Fibroblast of skin of abdomen (primary cell): ENCODE measurements at places on chromosomes 16 and 17.
A peak's percentile ranks its signal among the peaks of the same experiment; 100 is the strongest.

DNA sequence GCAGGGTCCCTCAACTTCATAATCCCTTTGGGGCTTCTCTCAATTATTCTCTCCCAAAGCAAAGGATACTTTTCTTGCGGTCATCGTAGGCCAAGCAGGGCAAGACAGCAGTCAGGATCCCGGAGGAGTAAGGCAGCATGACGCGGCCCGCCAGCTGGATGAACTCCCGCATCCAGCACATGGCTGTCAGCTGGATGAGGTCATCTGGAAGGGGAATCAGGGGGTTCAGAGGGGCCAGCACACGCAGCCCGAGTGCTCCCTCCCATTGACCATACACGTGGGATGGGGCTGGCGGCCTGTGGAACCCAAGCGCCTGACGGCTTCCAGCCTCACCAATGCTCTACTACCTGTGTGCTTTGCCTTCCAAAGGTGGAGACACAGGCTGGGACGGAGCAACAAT is 19.2 kb downstream of the VAC14 start:
- no peak for DNase-seq

GRCh38 chr17:47852113-47852949 is 1.4 kb upstream of the SP6 start:
- no peak for DNase-seq

DNA sequence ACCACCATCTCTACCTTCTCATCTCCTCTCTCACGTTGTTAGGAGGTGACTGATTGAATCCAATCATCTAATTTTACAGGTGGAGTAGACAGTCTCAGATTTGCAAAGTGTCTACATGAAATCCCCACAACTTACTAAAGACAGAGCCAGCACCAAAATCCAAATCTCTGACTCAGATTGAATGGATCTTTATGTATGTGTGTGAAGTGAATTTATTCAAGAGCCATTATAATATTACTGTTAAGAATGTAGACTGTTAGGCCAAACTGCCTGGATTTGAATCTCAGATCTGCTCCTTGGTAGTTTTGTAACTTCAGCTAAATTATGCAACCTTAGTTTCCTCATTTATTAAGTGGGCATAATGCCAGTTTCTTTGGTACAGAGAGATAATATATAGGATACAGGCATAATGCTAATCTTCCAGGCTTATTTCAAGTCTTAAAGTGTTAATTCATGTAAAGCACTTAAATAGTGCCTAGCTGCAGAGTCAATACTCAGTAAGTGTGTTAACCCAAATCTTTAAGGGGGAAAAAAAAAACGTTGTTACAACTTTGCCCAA is 12.7 kb downstream of the CNEP1R1 start:
- no peak for DNase-seq

DNA sequence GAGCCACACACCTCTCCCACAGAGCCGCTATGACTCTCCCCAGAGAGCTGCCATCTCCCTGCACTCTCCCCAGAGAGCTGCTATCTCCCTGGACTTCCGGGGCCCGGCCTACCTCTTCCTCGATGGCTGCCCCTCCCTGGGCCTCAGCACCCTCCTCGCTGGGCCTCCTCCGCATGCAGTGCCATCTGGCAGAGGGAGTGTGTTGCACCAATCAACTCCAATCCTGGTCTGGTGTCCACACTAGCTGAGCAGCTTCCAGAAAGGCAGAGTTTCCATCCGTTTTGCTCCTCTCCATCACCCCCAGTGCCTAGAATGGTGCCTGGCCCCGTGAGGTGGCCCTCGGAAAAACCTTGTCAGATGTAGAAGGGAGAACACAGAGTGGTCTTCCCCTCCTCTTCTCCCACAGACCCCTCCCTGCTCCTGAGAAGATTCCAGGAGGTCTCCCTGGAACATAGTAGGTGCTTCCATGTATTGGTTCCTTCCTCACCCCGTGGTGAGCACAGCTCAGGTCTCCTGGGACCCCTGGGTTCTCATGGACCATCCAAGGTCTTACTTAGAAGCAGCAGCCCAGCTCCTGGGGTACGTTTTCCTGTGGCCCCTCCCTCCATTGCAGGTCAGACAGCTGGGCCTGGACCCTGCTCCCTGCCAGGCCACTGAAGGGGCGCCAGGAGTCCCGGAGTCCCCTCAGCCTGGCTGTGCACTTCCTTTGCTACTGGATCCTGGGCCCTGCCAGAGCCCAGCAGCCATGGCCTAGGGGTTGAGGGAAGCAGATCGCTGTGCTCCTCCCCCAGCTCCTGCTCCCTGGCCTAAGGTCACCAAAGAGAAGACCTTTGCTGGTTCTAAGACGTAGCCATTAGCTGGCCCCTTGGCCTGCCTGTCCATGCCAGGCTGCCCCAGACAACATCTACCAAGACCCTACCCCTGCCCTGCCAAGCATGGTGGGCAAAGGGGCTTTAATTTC is 233.8 kb upstream of the GSE1 start:
- DNase-seq = no peak

DNA sequence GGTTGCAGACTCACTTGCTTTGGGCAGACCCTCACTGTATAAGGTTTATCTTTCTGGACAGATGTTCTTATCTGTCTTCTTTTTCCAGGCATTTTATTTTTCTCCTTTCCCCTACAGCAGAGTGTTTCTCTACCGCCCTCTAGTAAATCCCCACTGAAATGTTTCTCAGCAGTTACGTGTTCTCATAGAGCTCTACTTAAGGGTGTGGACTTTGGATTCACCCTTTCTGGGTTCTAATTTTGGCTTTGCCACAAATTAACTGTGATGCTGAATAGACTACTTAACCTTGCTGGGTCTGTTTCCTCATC is 2.0 kb downstream of the ADAT1 start:
- DNase-seq = peak; percentile 25

GRCh38 chr17:43745541-43745940 is 13.1 kb downstream of the SOST start:
- no peak for DNase-seq

DNA sequence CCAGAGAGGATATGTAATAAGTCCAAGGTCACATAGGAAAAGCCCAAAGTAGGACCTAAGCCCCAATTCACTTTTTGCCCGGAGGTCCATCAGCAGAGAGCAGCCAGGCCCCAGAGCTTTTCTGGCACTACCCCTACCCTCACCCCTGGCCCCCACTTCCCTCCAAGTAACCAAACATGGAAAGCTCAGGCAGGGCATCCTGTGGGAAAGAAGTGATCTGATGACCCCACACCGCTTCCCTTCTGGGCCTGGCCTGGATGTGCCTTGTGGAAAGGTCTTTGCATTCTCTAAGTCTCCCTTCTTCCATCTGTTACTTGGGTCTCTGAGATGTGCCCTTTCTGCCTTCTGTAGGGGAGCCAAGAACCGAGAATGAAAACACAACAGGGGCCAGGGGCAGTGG is 136.9 kb downstream of the TMEM132E start:
- DNase-seq = no peak

DNA sequence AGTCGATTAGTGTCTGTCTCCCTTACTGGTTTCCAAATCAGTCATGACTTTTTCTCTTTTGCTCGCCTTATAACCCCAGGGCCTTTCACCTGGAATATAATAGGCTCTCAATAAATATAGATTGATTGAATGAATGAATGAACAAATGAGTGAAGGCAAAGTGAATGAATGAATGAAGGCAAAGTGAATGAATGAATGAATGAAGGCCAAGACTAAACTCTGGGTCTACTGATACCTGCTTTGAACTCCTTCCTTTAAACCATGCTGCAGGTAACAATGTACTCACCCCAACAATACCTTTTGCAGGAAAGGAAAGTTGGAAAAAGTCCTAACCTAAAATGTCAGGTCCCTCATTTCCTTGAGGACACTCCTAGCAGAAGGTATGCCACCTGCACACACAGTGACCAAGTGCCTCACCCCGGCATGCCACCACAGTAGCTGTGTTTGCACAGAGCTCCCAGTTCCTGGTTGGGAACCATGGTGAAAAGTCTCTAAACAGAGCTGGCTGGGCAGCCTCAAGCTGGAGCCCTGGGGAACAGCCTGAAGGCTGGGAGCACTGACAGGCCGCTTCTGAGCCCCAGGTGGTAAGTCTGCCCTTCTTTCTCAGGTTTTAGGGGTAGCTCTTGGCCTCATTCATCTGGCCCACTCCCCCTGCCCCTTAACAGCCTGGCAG is 42.7 kb upstream of the ANKFN1 start:
- DNase-seq = no peak

DNA sequence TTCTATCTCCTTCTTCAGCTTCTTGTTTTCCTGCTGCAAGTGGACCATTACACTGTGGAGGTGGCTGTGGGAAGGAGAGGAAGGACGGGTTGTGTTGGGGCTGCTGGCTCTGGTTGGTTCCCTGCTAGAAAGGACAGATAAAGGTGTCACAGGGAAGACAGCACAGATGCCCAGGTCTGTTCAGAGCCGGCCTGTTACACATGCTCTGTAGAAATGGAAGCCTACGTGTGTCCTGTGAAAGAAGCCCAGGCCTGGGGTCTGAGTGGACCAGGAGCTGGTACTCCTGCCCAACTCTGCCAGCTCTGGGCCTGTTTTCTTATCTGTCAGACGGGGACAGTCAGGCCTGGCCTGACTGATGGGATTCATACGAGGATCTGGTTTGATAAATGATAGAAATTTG is 26.4 kb downstream of the DHX38 start:
- DNase-seq = no peak
